Motor neuron (in vitro differentiated cells): ENCODE measurements at places on chromosomes 2 and 18. TPM values are rescaled to one million over a fixed set of nuclear protein-coding genes. Genes with fewer than 3 reads are reported as not detected.

The PAIP2B gene
- total RNA-seq = 10.6 and 11.0 TPM in 2 replicates

The WDR43 gene
- 25.9 and 26.6 TPM in 2 replicates for total RNA-seq

The BOK gene
- total RNA-seq = 10.6 and 11.5 TPM in 2 replicates

The CLK1 gene
- total RNA-seq = 73.8 and 103 TPM in 2 replicates

The VWC2L gene
- total RNA-seq = 0.23 and 0.31 TPM in 2 replicates

The TPGS2 gene
- total RNA-seq = 64.9 and 65.3 TPM in 2 replicates

The MAPRE2 gene
- total RNA-seq = 24.2 and 24.7 TPM in 2 replicates

The MRPS9 gene
- total RNA-seq = 26.2 and 29.0 TPM in 2 replicates

The IHH gene
- 0.28 TPM in 1 of 2 replicates, not detected in the other for total RNA-seq

The ARHGAP25 gene
- 2.1 and 3.1 TPM in 2 replicates for total RNA-seq

The APCDD1 gene
- total RNA-seq = 208 and 258 TPM in 2 replicates

The CNGA3 gene
- 2.2 and 2.4 TPM in 2 replicates for total RNA-seq

The SERPINB12 gene
- not detected in 2 replicates for total RNA-seq
